NCI-H1417 (cell line): ENCODE measurements at places on chromosomes 1 and 21.

- DNase-seq: peak; percentile 66
These were observed 334.2 kb upstream of the CAMK1G start for GRCh38 chr1:209249280-209249670.

DNA sequence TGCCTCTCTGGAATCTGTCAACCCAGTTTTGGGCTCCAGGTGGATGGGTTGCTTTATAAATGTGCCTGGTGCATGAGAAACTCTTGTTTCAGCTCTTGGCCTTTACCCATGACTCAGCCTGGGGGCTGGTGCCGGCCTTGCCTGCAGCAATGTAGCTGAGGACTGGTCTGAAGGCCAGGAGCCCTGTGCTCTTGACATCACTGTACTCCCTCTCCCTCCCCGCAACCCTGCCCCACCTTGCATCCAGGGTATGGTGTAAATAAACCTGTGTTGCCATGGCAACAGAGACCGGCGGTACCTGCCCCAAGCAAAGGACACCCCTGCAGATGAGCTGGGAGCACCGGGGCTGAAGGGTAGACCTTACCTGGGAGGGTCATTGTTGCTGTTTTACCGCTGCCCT, 13.3 kb downstream of the FAM151A start:
- peak; percentile 8 for DNase-seq

GRCh38 chr1:206551986-206552326, 44.6 kb downstream of the RASSF5 start:
- DNase-seq: no peak

GRCh38 chr1:205480349-205480985, 24.0 kb upstream of the CDK18 start:
- DNase-seq: no peak

GRCh38 chr1:47507881-47508701, 70.2 kb downstream of the FOXD2 start:
- peak; percentile 73 for DNase-seq

DNA sequence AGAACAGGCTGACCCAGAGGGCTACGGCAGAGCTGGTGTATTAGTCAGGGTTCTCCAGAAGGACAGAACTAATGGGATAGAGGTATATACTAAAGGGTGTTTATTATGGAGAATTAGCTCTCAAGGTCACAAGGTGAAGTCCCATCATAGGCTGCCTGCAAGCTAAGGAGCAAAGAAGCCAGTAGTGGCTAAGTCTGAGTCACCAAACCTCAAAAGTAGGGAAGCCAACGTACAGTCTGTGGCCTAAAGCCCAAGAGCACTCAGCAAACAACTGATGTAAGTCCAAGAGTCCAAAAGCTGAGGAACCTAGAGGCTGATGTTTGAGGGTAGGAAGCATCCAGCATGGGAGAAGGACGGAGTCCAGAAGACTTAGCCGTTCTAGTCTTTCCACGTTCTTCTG, 179.2 kb downstream of the BACH1 start:
- no peak for DNase-seq

DNA sequence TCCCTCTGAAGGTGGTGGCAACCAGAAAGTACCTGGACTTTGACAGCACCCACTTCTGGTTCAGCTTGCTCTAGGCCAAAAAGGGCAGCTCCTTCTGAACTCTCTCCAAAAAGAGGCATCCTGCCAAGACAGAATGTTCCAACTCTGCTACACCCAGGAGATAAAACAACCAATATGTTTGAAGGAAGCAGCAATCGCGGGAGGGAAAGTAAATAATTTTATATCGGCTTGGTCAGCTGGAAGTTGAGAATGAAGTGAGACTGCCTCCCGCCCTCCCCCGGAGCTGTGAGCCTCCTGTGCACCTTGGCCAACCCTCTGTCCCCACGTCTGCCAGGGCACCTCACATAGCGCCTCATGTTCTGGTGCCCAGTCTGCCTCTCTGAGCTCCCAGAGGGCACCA, 130.3 kb upstream of the ATP1A1 start:
- DNase-seq: no peak

DNA sequence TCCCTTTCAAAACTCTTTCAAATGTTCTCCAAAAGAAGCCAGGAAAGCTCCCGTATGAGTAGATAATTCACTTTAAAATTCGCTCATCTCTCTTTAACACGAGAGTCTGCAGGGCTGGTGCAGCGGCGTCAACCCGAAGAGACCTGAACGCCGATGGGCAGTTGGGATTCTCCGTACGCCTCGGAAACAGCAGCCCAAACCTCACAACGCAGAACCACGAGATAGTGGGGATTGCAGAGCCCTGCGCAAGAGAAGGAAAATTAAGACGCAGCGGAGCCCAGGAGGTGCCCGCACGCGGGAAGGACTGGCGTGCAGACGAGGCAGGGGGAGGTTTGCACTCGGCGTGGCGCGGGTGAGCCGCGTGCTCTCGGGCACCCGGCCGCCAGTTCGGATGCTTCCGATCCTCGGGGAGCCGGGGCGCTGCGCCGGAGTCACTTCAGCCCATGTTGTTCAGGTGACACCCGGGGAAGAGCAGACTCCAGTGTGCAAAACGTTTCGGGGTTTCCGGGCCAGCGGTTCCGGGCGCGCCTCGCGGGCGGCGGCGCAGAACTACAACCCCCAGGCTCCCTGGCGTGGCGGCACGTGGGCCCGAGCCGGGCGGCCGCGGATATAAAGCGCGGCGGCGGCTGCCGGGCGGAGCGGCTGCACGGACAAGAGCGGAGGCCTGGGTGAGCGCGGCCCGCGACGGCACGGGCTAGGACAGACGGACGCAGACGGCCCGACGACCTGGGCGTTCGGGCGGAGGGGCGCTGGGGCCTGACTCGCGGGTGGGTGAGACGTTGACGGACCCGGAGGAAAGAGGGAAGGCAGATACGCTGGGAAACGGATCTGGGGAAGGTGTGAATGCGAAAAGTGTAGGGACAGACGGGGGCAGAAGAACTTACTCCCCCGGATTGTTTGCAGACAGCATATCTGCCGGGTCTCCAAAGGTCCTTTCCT, at the start of gene NPL:
TSS of gene NPL (plus strand) at position 636 of the 939 bp plus-strand sequence. CDS start 4,599 bp downstream, outside the sequence.
- DNase-seq: peak; percentile 95

GRCh38 chr1:2503554-2504224, 22.7 kb downstream of the PANK4 start:
- DNase-seq: no peak

DNA sequence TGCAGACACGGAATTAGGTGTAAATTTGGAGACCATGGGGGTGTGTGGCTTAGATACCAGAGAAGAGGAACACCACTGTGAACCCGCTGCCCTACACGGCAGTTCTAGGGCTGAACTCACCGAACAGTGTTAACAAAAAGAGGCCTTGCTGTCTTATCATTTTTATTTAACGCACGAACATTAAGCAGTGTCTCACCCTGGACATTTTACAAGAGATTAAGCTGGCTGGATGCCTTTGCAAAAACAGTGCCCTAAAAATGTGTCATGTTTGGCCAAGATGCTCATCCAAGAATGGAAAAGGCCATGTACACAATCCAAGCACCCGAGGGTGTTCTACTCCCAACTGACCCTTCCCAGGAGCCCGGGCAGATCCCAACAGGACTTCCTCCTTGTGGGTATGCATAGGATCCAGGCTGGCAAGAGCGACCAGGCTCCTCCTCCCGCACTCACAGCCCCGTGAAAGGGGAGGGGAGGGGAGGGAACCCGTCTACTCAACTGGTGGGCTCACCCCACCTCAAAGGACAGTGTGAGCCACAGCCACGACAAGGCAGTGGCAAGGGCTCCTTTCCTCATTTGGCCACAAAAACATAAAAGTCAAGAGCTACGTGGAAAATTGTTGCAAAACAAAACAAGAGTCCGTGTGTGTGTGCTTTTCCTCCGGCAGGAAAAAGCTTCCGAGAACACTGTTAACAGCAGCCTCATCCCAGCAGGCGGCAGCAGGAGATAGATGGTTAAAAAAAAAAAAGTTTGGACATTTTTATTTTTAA, 20.3 kb downstream of the C2CD2 start:
- DNase-seq: no peak

DNA sequence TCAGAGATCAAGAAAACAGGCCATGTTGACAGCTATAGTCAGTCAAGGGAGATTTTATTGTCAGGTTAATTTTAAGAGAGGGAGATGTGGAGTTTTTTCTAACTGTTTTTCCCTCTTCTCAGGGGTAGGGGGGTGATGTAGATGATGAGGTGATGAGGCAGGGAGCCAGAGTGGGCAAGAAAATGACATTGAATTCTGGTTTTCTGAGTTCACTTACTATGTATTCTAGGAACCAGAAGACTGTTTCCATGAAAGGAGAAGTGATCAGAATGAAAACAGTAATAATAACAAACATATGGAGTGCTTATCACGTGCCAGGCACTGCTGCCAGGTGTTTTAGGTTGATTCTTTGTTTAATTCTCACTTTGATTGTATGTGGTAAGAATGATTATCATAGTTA, 40.2 kb downstream of the CASQ2 start:
- no peak for DNase-seq

GRCh38 chr21:43681650-43682049, 22.3 kb downstream of the RRP1B start:
- DNase-seq: no peak

DNA sequence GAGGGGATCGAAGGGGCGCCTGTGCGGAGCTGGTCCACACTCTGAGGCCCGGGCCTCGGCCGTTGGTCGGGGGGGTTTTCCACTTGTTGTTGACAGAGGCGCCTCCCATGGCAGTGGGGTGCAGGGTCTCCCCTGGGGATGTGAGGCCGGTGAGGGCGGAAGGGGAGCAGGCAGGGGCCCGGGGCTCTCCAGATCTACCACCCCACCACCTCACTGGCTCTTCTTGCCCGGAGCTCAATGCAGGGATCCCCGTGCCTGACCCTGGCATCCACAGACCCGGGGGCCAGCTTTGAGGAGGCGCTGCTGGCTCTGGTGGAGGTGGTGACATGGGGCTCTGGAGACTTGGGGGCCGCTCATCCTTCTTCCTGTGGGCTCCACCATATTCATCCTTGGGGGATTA, 7.1 kb upstream of the PEX10 start:
- DNase-seq: no peak

- DNase-seq: no peak
These were observed 53.4 kb upstream of the CITED4 start for GRCh38 chr1:40915581-40915980.
